Cerebellar nuclear complex (tissue), 1 donor: ENCODE measurements at places on chromosomes 2 and 18.

- DNase-seq = no peak
Measured at GRCh38 chr18:65592435-65592834, 158.4 kb upstream of the CDH7 start.

GRCh38 chr18:79008356-79008940 is 28.8 kb downstream of the SALL3 start:
- DNase-seq = no peak

- no peak for DNase-seq
Measured at GRCh38 chr2:101337877-101338276, 29.4 kb upstream of the RNF149 start.

- no peak for DNase-seq
Measured at GRCh38 chr18:31825772-31826171, 65.1 kb upstream of the SLC25A52 start.

DNA sequence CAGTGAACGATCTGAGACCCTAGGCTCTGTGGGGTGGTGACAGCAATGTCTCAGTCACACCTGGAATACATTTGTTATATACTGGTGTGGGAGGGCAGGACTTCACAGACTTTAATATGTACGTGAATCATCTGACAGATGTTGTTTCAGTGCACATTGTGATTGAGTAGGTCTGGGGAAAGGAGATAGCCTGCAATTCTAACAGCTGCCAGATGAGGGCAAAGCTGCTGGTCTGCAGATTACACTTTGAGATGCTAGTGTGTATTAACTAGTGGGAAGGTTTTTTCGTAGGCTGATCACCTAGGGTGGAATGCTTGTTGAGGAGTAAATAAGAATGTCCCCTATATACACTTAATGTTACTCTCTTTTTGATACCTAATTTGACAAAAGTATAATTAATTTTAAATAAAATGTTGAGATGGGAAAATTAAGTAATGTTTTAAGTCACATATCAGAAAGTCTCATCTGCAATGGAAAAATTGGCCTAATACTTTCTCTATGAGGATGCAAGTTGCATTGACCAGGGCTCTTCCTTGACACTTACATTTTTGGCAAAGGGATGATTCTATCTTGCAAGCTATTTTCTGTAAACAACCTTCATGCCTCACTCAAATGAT is 496.9 kb upstream of the HNMT start:
- DNase-seq = no peak

DNA sequence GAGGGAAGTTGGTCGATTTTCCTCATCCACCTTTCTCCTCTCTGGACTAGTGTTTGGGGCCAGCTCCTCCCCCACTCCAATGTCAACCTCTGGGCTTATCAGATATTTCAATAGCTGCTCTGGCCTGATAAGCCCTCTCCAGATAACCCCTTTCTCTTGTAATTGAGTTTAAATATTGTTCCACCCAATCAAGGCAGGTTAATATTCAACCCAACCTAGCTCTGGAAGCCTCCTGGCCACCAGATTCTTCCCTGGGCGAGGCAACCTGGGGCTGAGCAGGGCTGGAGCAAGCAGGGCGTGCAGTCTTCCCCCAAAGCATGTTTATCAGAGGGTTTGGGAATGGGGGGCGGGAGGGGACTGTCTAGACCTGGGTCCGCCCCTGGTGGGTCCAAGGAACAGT is 73.8 kb downstream of the TFCP2L1 start:
- DNase-seq = no peak

DNA sequence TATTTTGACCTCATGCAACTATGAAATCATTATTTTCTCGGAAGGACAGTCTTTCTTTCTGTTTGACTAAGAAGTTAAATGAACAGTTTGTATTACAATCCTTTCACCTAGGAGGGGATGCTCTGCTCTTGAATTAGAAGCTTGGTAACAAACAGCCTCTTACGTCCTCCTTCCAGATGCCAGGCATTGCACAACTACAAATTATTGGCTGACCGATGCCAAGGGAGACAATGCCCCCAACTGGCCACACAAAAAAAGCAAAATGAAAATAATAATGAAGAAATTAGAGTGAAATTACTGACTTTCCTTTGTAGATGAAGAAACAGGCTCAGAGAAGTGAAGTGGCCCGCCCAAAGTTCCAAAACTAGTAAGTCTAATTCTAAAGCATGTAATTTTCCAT is 177.9 kb downstream of the CYRIA start:
- no peak for DNase-seq

- no peak for DNase-seq
Measured at GRCh38 chr18:55577812-55578539, 10.0 kb downstream of the TCF4 start.

GRCh38 chr18:8516371-8517250 is 92.6 kb upstream of the RAB12 start:
- DNase-seq = no peak

- no peak for DNase-seq
Measured at GRCh38 chr2:9037166-9037565, 33.7 kb upstream of the MBOAT2 start.

DNA sequence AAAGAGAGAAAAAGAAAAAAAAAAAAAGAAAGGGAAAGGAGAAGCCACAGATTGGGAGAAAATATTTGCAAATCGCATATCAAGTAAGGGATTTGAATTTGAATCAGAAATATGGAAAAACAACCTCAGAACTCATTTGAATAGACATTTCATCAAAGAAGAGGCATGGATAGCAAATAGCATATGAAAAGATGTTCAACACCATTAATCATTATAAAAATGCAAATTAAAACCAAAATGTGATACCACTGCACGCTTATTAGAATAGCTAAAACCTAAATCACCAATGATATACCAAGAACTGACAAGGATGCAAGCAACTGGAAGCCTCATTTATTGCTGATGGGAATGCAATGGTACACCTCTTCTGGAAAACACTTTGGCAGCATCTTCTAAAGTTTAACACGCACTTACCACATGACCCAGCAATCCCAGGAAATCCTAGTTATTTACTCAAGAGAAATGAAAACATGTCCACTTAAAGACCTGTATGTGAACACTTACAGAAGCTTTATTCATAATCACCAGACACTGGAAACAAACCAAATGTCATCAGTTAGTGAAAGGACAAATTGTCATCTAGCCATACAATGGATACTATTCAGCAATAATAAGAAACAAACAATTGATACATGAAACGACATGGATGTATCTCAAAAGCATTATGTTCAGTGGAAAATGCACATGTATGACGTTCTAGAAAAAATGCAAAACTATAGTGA is 10.3 kb downstream of the DNER start:
- no peak for DNase-seq

DNA sequence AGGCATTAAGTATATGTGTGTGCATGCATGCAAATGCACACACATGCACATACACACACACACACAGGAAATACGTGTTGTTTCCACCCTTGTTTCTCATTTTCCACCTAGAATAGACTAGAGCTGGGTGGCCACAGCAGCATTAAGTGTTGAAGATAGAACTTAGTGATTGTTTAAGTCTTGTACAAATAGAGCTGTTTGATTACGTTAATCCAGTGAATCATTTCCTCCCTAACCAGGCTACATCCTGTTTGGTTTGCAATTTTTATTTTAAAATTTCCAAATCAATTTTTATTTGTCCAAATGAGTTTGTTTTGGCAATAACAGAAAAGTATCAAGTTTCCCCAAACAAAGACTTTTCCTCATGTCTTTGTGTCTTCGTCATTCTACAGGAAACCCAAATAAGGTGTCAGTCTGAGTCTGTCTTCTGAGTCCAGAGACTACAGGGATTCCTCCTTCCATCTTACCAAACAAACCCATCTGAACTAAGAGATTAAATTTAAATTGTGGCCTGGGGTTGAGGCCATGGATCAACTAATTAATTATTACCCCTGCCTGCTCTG is 74.6 kb upstream of the GALNT5 start:
- DNase-seq = no peak

DNA sequence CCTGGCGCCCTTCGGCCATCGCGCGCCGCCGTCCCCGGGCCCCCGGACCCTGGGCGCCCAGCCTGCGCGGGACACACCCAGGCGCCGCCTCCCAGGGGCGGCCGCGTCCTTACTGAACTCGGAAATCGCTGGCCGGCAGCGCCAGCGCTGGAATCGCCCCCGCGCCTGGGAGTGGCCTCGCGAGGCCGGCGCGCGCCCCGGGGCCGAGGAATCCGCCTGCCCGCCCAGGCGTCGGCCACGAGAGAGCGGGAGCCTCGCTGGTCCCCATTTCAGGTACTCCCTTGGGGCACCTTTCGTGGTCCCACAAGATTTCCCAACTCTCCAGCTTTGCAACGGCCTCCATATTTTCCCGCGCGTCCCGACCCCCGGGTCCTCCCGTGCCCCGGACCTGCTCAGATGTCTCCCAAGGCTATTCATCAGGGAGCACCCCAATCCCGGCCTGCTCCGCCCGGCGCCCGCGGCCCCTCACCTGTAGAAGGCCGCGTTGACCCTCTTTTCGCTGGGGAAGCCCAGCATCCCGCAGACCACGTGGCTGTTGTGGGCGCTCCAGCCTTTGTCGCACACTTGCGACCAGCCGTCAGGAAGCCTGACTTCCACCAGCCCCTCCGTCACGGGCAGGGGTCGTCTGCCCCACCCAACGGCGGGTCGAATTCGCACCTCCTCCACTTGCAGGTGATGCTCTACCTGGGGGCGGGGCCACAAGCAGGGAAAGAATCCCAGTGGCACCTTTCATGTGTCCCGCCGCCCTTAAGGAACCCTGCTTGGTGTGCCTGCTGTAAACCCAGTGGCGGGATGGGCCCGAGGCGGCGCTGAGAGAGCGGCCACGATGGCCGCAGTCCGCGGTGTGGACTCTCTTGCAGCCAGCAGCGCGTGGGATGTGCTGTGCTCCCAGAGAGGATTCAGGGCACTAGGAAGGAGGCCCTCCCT is 4.6 kb downstream of the LOXL3 start:
- no peak for DNase-seq

GRCh38 chr2:36569267-36569856 is 28.6 kb downstream of the FEZ2 start:
- no peak for DNase-seq

DNA sequence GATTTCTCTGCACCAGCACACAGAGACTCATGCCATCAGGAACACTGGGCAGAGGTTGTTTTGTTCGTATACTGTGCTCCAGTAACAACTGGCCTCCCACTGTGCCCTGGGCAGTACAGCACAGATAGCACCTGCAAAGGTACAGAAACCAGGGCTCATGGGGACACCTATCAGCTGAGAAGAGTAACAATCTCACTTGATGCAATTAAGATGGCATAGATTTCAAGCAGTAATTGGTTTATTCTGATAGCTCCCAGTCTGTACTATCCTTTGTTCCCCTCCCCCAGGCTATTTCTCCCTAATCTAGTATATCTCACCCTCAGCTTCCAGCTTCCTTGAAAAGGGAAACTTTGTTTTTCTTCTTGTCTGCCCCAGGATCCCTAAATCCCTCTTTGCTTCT is 343.9 kb upstream of the MMADHC start:
- no peak for DNase-seq

DNA sequence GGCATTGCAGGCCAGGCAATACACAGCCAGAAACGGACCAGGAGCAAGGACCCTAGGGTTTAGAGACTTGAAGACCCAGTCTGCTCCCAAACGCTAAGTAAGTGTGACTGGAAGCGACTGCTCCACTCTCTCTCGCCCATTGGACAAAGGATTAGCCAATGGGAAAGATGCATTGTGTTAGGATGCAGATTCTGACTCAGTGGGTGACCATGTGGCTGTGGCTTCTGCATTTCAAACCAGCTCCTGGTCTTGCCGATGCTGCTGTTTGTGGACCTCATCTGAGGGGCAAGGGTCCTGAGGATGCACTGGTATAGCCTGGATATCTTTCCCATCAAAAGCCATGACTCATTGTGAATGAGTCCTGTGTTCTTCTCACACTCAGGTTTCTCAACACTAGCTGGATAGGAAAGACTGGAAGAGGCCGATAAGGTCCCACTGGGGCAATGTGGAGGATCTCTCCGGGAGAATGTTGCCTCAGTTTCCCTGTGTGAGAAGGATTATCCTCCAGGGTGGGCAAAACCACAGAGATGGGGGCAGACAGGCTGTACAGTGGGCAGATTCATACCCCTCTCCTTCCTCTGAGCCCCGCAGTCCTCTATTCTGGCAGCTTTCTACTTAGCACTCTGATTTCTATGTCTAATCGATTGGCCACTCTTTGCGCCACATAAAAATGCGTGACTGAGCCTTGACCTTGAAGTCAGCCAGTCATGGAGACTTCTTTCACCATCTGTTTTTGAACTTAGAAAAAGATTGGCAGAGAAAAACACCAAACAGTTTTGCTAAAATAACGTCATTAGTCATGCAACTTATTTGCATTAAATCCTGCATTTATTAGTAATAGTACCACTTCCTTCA is 257.1 kb downstream of the PRKCE start:
- DNase-seq = no peak

DNA sequence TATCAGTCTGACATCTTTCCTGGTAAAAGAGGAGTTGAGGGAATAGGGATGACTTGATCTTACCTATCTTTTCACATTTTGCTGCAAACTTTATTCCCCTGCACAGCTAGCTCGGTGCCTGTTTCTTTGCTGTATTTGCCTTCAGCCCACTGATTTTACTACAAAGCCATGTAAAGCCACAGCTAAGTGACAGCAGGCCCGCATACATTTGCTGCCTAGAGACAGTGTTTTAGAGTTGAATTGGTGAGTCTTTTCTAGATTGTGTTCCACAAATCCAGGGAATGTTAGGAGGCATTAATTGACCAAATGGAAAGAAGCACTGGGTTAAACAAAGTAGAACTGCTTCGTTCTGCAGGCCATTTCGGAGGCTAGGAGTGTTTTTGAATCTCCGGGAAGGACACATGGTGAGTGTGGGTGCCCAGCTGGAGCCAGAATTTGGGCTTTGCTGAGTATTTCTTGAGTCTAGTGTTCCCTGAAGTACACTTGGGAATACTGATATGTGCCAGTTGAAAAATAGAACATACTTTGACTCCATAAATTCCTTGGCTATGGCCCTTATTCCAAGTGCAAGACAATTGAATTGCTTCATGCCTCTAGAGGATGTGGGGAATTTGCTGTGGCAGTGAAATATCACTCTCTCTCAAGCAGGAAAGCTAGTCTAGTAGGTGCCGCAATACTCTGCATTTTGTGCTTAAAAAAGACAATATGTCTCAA is 329.8 kb downstream of the PTPRM start:
- no peak for DNase-seq

- no peak for DNase-seq
Measured at GRCh38 chr2:217551252-217551899, 451.4 kb downstream of the TNS1 start.

DNA sequence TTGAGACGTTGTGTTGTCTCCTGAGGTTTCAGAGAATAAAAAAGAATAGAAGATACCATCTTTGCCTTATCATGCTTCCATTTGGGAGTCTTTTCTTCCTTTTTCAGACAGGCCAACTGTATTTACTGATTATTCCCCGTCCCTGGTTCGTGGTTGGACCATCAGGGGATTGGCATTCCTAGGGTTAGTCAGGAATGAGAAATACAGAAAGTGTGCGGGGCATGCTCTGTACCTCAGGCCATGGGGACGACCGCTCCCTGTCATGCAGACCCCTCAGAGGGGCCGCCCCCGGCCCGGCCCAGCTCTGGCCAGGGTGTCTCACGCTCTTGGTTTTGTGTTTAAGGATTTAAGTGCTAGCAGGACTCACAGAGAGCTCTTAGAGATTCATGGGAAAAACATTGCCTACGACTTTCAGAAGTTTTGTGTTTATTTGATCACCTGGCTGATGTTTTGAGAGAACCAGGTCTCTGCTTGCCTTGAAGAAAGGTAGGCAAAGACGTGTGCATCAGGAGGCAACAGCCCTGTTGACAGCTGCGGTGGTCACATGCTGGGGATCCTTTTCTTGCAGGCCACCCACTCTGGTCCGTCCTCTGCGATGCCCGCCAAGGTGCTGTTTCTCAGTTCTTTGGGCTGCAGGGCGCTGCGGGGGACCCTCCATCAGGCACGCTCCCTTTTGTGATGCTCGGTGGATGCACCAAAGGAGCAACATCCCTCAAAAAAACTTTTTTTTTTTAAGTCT is 317.8 kb downstream of the AGAP1 start:
- no peak for DNase-seq

GRCh38 chr2:127932199-127932876 is 46.6 kb upstream of the AMMECR1L start:
- DNase-seq = no peak
